ENCODE measurements at places on chromosomes 6 and 20. TPM values are rescaled to one million over a fixed set of nuclear protein-coding genes. Genes with fewer than 3 reads are reported as not detected.

Gene F13A1
- 1.1 TPM for total RNA-seq

Gene FOXC1
- total RNA-seq = 0.38 TPM

Gene BFSP1
- total RNA-seq = 0.10 TPM

DNA sequence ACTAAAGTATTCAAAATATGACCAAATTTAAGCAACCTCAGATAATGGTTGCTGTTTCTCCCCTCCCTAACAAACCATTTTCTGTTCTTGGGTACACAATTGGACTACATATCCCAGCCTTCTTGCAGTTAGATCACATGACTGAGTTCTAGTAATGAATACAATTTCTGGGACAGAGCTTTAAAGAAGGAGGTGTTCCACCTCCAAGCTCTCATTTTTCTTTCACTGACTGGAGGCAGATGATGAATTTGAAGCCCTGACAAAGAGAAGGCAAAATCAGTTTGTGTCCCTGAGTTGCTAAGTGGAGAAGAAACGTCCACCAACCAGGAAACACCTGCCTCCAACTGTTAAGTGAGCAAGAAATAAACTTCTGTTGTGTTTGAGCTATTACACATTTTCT lies 117.2 kb downstream of the LCA5 start:
- DNase-seq = no peak

DNA sequence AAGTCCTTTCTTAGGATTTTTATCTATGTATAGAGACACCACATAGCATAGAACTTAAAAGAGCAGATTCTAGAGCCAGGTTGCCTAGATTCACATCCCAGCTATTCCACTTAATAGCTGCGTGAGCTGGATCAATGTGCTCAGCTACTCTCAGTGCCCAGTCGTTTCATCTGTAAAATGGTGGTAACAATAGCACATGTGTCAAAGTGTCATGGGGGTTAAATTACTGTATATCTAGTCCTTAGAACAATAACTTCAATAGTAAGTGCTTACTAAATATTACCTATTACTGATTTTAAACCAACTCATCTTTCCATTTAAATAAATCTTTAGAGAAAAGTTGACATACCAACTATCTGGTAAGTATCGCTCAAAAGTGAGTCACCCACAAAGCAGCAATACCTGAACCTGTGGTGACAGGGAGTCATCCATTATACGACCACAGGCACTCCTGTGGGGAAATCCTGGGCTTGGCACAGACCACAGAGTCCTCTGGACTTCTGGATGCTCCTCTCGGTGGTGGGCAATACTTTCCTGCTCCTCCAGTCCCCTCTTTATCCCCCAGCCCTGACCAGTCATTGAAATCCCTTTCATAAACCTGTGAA lies 154.8 kb downstream of the PDSS2 start:
- DNase-seq = no peak

DNA sequence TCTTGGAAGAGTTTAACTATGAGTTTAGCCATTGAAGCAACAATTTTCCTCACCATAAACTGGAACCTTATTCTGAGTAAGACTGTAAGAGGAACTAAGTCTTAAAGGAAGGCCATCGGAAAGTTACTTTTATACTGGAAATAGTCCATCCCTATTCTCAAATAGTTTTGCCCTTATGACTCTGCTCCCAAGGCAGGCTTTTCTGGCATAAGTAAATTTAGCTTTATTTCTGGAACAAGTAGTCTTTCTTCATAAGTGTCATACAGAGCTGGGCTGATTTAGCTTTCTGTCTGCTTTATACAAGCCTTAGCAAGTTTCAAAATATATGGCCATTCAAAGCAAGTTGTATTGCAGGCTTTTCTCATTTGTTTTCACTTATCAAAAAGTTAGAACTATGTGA lies 328.1 kb downstream of the HACE1 start:
- DNase-seq = no peak

DNA sequence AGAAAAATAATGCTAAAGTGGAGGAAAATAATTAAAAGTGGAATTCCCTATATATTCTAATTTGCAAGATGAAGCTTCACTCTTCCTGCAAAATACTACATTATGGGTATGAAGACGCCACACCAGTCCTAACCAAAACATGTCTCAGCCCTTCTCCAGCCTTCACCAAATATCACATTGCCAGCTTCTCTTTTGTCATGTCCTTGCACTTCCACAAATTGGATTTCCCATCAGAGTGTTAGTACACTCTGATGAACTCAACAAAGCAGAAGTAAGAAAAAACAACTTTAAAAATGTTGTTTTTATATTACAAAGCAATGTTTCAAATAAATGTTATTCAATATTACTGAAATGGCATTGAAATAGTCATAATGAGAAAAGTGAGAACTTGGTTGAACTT lies 62.4 kb upstream of the RNF146 start:
- DNase-seq = no peak

- no peak for DNase-seq
These were observed 27.3 kb upstream of the SLC22A23 start for GRCh38 chr6:3484192-3484591.

DNA sequence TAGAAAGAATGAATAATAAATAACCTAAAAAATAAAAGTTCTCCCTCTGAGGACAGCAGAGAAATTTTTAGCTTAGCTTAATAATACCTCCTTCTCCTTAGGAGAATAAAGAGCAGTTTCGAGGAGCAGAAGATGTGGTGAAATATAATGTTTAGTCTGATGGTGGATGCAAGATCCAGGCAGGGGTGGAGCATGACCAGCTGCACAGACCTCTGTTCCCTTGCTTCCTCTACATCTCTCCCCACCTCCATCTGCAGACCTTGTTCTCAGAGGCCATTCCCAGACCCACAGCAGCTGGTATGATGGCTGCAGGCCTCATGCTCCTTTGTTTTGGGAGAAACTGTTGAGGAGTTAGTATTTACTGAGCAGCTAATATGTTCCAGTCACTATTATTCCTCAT lies 1.5 kb downstream of the BTN3A2 start:
- no peak for DNase-seq

- DNase-seq = no peak
These were observed 209.5 kb downstream of the KIF16B start for GRCh38 chr20:16363506-16364319.

GRCh38 chr20:30985386-30985785 lies 272.1 kb upstream of the DEFB115 start:
- no peak for DNase-seq

DNA sequence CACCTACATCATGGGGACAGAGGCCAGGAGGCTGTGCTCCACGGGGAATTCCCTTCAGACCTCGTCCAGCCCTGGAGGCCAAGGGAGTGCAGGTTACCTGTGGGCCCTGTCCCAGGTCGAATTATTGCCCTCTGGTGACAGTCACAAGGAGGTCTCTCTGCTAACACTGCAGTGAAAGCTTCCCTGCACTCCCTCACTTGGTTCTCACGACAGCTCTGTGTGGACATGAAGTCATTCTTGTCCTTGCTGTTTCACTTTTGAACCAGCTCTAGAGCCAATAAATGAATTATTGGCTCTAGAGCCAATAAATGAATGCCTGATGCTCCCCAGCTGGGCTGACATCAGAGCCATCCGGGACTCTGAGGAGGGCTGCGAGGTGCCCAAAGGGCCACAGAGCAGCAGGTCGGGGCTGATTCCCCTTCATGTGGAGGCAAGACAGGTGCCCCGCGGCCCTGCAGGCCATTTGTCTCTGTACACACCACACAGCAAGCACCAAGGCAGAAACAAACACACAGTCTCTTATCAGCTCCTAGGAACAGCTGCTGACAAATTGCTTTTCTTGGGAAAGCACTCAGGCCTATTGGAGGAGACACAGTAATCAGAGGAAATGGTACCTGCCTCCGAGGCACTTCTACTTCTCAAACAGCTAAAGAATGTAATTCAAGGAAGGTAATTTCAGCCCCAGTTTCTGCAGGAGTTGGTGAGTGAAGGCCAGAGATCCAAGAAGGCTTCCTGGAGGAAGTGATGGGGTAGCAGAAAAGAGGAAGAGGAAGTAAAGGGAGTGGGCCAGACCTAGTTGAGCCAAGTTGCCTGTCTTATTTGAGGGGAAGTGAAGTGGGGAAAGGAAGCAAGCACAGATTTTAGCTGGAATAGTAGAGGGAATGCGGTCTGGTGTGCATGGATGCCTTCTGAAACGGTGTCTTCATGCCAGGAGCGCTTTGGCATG lies 27.5 kb upstream of the TBXT start:
- no peak for DNase-seq

DNA sequence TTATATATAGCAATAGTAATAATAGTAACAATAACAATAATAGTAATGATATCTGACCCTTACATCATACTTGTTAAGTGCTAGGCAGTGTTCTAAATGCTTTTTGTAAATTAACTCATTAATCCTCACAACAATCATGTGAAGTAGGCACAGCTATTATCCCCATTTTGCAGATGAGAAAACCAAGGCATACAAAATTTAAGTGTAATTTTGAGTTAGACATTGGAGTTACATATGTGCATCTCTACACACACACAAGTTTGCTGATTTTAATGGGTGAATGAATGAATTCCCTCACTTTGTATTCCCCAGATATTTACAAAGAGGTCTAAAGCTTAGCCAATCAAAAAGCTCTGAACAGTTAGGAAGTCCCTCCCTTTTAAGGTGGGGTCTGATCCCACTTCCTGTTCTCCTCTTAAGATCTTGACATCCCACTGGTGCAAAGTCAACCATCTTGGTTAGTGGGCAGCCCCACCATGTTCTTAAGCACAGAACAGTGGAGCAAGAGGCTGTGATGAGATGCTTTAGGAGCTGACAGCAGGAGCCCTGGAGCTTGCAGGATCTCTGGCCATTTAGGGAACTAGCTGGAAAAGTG lies 85.3 kb upstream of the FOXP4 start:
- DNase-seq = no peak

DNA sequence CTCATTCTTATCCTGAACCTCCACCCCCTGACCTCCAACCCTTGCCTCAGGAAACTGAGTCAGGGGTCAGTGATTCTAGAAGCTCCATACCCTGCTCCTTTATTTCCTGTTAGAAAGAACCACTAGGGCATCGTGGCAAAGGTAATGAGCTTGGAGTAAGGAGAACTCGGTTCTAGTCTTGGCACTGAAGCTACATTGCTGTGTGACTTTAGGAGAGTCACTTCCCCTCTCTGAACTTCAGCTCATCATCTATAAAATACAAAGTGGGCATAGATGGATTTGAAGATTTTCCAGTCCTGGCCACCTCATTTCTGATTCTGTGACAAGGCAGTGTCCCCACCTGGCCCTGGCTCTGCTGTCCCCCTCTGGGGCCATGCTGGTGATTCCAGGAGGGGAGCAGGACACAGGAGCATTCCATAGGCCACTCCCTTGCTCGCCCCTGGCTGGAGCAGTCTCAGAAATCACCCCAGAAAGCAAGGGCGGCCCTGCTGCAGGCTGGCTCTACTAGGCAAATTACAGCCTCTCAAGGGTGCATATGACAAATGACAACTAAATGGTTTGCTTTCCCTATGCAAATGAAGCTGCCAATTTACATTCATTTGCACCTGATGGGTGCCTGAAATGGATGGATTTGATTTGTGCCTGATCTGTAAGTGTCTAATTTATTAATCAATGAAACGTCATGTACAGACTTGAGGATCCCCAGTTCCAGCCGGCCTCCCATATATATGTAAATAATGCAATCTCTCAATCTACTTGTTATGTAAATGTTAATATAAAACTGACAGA lies 62.2 kb downstream of the LRFN2 start:
- DNase-seq = no peak

- DNase-seq = no peak
These were observed 13.0 kb upstream of the TSHZ2 start for GRCh38 chr20:52959125-52959524.

Measured in left lobe of liver (tissue), 2 donors.